ENCODE measurements at places on chromosomes 2 and 18.

GRCh38 chr18:13180614-13181375 lies 37.8 kb upstream of the LDLRAD4 start:
- DNase-seq: no peak

GRCh38 chr2:241636182-241637017 lies 558 bp downstream of the THAP4 start:
- DNase-seq: no peak

GRCh38 chr2:241009601-241010530 lies 11.4 kb downstream of the SNED1 start:
- peak; percentile 66 for DNase-seq

DNA sequence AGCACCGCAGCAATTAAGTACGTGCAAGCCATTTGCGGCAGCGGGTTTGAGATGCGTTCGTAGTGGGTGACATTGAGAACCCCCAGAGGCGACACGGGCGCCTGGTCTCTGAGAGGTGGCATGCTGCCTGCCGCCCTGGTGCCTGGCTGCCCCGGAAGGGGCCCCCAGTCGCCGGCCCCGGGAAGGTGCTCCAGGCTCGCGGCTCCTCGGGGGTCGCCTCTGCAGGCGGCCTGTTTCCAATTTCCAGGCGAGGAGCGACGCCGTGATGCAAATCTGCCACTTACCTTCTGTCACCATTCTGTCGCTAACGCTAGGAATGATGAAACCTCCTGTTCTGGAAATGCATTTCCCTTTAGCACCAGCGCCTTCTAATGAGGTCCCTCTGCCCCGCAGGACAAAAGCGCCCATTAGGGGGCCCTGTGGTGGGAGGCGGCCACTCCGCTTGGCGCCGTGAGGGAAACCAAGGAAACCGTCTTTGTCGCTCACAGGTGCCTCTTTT lies 13.0 kb downstream of the KIF5C start:
- no peak for DNase-seq

DNA sequence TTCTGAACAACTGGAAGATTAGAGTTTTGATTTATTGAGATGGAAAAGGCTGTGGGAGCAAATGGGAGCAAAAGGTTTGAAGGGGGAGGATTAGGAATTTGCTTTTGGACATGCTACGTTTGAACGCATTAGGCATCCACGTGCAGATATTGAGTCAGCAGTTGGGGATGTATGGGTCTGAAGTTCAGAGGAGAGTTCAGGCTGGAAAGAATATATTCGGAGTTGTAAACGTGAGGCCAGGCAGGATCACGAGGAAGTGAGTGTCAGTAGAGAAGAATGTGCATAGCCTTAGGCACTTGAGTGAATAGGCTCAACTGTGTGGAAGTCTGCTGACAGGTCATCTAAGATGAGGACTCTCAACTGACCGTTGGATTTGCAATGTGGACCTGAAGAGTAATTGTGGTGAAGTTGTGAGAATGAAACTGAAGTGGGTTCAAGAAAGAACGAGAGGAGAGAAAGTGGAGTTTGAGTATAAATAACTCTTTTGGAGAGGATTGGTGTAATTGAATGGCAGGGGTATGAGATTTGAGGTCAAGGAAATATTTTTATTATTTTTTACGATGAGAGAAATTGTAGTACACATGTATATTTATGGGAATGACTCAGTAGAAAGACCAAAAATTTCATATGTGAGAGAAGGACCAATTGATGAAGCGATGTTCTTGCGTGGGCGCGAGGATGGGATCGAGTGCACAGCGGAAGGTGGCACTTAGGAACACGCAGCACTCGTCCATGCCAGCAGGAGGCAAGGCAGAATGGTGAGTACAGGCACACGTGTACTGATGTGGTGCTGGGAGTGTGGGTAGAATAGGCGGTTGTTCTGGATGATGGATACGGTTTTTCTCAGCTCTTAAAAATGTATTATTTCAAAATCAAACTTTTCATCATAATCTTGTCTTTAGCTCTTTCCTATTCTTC lies 40.5 kb upstream of the POLE4 start:
- peak; percentile 93 for DNase-seq

- no peak for DNase-seq
Measured at GRCh38 chr2:148876202-148876594, 1.2 kb downstream of the KIF5C start.

DNA sequence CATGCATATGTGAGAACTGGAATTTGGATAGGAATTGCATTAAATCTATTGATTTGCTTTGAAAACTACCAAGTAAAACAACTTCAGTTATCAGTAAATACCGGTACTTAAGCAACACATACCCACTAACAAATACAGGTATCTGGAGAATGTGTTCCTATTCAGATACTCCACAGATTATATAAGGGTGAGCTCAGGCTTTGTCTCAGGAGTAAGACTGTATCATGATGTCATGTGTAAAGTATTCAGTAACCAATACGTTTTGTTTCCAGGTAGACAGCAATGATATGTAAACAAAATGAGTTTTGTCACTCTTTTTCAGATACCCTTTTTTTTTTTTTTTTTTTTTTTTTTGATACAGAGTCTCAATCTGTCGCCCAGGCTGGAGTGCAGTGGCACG lies 74.8 kb downstream of the DSC3 start:
- no peak for DNase-seq

- DNase-seq: no peak
Measured at GRCh38 chr2:47336259-47337238, 66.4 kb upstream of the MSH2 start.

- DNase-seq: no peak
Measured at GRCh38 chr2:180150606-180151005, 143.5 kb upstream of the CWC22 start.

DNA sequence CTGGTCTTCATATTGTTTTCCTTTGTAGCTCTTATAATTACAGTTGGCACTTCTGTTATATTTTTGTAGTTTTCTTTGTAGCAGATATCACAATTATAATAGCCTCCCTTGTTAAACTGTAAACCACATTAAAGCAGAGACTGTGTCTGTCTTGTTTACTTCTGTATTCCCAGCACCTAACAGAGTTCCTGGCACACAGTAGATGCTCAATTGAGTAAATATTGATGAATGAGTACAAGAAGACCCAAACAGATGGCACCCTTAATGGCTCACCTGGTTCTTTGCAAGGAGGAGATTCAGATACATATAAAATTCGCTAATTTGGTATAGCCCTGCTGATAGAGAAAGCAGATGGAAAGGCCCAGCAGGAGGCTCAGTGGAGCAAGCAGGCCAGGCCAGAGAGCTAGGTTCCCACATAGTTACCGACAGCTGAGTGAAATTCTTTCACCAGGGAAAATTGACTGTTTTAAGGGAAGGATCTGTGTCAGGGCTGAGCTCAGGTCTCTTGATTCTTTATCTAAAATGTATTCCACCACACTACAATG lies 120.1 kb downstream of the NUP35 start:
- DNase-seq: no peak

DNA sequence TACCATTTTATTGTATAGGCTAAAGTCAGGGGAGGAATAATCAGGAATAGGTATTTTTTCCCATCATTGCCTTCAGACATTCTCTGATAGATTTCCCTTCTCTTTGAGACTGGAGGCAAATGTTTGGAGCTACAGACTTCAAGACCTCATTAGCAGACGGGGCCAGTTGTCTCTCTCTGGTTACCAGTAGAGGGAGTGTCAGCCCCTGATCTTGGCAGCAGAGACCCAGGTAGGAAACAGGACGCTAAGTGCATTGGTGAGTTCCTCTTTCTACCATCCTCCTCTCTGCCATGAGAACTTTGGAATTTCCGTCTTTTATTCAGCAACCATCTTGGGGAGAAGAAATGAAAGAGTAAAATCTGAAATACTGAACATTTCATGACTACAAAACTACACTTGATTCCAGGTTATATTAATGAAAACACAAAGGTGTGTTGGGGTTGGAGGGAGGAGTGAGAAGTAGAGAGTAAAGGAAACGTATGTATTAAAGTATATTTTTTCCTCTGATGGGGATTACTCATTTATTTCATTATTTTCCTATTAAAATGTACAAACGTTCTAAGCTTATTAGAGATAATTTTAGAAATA lies 186.2 kb upstream of the GCFC2 start:
- DNase-seq: no peak

DNA sequence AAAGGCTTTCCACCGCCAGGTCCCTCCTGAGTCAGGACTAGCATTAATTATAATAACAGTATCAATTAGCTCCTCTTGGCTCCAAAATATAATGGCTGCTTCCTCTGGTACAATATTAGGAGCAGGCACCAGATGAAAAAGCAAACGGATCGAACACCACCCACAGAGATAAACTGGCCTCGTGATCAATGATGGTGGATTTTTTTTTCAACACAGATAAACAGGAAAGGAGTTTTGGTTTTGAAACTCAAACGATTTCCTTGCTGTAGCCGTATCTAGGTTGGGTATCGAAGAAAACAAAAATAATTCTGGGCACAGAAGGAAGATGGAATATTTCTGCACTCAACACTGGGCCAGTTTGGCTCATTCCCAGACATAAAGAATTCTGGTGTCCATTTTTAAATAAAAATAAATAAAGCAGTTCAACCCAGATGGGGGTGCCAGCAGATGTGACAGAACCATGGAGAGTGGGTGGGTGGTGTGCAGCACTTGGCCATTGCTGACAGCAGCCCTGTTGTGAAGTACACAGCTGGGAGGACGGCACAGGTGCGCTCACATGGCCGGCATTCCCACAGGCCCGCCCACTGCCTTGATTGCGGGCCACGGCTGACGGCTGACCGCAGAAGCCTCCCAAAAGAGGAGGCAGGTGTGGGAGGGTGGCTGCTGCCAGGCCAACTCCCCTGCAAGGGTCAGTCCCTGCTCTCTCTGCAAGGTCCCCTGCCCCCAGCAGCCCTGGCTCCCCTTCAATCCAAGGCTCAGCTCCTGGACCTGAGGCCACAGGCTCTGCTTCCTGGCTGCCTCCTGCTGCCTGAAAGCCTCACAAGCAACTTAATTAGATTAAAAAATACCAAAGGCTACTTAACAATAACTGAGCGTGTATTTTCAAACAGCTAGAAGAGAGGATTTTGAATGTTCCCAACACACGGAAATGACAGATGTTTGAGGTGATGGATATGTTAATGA lies 351.9 kb upstream of the ID2 start:
- DNase-seq: no peak

- no peak for DNase-seq
Measured at GRCh38 chr18:14999085-14999975, 251.4 kb downstream of the ANKRD30B start.

- no peak for DNase-seq
Measured at GRCh38 chr18:38421021-38421420, 855.4 kb upstream of the CELF4 start.

DNA sequence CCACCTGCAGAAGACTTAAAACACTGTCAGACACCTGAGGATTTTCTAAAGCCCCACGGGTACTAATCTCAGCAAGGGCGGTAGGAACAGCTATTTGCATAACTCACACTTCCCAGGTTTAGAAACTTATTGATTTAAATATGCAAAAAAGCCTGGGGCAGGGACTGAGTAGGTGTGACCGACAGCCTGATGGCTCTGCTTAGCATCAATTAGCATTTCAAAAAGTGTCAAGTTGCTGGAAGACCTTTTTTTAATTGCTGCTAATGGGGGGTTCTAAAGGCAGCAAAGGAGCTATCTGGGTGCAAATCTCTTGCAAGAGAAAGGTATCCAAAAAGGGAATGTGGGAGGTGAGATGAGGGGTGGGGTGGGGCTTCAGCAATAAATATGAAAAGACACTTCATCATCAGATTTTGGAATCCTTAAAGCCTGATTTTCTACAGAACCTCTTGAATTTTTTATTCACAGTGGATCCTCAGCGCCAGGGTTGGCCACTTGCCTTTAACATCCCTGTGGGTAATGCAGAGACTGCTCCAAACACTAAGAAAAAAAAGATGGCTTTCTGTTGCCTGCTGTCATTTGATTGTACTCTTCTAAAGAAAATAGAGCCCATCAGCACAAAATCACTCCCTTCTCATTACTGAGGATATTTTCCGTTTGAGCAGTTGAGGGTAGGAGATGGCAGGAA lies 121.1 kb upstream of the RMP24 start:
- DNase-seq: no peak

DNA sequence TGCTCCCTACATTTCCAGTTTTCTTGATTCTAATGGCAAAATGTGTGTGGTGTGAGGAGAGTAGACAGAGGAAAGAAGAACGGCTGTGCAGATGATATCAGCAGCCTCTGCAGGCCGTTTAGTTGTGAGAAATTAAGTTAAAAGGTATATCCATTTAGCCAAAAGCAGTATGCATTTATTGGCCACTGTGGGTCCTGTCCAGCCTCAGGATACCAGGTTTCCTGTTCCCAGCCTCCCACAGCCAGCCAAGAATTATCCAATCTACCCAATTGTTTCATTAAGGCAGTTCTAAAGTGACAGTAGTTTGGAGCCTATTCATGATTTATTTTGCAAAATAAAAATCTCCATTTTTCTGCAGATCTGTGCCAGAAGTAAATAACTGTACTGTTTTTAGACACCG lies 107.5 kb downstream of the TMEM18 start:
- no peak for DNase-seq

- DNase-seq: peak; percentile 39
Measured at GRCh38 chr2:238256594-238257104, 16.8 kb upstream of the HES6 start.

GRCh38 chr2:19536136-19536535 lies 177.7 kb upstream of the OSR1 start:
- no peak for DNase-seq

- no peak for DNase-seq
Measured at GRCh38 chr2:10215393-10215935, 87.2 kb upstream of the HPCAL1 start.

DNA sequence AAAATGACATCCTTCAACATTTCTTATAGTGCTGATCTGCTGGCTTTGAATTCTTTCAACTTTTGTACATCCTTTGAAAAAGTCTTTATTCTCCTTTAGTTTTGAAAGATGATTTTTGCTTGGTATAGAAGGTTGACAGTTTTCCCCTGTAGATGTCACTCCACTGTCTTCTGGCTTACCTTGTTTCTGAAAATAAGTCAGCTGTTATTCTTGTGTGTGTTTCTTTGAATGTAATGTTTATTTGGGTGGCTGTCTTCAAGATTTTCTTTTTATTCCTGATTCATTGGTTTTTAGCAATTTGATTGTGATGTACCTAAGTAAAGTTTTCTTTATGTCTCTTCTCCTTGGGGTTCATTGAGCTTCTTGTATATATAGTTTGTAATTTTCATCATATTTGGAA lies 47.6 kb downstream of the ACTR3 start:
- no peak for DNase-seq

- no peak for DNase-seq
Measured at GRCh38 chr2:223597076-223597475, 5.1 kb downstream of the SCG2 start.

GRCh38 chr2:55045780-55046179 lies 4.5 kb downstream of the RTN4 start:
- DNase-seq: no peak

DNA sequence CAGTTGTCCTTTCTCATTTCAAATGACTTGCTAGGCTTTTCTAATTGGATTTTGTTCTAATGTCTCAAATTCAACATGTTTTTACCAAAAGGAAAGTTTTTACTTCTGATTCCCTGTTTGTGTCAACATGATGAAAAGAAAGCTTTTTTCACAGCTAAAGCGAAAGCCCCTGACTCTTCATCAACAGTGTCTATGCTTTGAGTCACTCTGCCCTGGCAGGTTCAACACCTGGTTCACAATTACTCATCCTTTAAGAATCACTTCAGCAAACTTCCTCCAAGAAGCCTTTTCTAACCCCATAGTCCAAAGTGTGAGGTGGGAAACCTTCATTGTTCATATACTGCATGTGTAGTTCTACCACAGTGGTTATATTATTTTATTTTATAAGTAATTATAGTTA lies 7.6 kb upstream of the DSG2 start:
- no peak for DNase-seq

Measured in GM04504 (cell line).